Stimulated activated naive CD4-positive, alpha-beta T cell (primary cell): ENCODE measurements at places on chromosomes 2 and 18.

DNA sequence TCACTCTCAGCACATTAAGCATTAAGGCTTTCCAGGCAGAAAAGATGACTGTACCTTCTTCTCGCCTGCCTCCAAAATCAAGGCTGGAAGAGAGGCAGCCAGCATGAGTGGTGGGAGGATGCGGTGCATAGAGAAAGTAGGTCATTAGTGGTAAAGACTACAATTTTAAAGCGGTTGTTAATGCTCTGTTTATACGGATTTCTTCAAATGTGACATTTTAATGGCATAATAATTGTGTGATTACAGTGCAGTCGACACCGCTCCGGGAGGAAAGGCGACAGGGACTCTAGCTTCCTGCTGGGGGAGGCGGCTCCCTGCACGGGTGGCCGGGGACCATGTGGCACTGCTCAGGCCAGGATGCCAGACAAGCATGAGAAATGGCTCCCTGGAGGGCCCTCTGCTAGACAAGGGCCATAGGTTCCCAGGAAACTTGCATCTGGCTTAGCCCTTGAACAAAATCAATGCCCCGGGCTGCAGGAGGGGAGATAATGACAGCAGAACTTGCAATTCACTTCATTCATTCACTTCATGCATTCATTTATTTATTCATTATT is 129.6 kb downstream of the GALNT14 start:
- DNase-seq: no peak

- no peak for DNase-seq
Observed at GRCh38 chr2:29255004-29255403, 139.8 kb downstream of the CLIP4 start.

- DNase-seq: no peak
Observed at GRCh38 chr18:10979411-10979810, 170.0 kb downstream of the PIEZO2 start.

DNA sequence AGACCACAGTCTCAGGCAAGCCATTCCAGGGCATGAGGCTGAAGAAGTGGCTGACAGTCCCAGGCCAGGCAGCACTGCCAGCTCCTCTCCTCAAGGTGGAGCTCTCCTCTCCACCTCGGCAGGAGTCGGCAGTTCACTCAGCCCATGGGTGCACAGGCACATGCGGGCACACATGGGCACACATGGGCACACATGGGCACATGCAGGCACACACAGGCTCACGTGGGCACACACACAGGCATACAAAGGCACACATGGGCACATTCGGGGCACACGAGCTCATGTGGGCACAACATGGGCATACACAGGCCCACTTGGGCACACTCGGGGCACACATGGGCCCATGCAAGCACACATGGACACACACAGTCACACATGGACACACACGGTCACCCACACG is 65.3 kb upstream of the TAF1B start:
- DNase-seq: no peak

DNA sequence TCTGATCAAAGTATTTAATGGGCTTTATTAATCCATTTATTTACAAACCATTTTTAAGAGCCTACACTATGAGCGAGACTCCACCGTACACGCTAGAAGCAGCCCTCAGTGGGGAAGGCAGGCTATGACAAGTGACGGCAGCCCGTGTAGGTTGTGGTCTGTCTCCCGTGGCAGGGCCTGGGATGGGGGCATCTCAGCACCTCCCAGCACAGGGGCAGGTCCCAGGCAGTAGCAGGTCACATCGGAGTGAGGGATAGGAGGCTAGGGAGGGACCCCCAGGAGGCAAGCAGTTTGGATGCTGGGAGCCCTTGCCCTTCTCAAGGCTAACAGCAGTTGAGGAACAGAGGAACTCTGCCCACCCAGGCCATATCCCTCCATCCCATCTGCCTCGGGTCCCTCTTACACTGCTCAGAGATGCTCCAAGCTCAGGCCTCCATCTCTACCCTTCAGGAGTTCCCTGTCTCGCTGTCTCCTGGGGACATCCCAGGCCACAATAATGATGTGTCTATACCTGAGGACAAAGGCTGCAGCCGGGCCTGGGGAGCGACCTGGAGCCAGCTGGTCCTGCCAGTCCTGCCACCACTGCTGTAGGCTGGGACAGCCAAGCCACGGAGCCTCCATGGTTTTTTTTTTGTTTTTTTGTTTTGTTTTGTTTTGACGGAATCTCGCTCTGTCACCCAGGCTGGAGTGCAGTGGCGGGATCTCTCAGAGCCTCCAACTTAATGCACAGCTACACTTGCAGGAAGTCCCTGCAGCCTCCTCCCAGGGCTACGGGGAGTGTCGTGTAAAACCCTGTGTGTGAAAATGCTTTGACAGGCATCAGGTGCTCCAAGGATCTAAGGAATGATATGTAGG is 92.0 kb downstream of the NDUFA10 start:
- no peak for DNase-seq

- DNase-seq: no peak
Observed at GRCh38 chr2:67792681-67793091, 270.1 kb downstream of the C1D start.

DNA sequence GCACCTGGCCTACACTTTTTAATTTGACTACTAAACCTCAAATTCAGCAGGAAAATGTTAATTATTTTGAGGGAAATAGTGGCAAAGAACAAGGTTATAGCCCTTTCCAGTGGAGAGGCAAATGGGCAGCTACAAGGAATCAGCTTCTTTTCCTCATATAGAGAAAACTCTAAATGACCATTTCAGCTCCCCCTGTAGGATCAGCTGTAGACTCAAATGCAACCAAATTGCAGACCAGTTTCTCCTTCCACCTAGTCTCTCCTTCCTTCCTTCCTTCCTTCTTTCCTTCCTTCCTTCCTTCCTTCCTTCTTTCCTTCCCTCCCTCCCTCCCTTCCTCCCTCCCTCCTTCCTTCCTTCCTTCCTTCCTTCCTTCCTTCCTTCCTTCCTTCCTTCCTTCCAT is 158.2 kb downstream of the ZEB2 start:
- DNase-seq: no peak

- DNase-seq: no peak
Observed at GRCh38 chr2:38747007-38747424, 4.1 kb downstream of the SRSF7 start.

- no peak for DNase-seq
Observed at GRCh38 chr2:205475416-205475768, 206.9 kb upstream of the NRP2 start.

DNA sequence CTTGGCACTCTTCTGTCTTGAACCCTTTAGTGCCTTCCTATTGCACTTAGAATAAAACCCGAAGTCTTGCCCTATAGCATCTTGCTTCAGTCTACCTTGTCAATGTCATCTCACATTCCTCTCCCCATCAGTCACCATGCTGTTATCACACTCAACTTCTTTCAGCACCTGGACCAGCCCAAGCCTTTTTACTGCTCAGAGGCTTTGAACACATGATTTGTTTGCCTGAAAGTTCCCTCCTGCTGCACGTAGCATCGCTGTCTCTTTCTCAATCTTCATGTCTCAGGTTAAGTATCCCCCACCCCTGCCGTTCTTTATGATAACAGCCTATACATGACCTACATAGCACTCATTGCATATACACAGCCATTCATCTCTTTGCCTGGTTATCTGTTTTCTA is 41.3 kb upstream of the LGALSL start:
- DNase-seq: no peak

DNA sequence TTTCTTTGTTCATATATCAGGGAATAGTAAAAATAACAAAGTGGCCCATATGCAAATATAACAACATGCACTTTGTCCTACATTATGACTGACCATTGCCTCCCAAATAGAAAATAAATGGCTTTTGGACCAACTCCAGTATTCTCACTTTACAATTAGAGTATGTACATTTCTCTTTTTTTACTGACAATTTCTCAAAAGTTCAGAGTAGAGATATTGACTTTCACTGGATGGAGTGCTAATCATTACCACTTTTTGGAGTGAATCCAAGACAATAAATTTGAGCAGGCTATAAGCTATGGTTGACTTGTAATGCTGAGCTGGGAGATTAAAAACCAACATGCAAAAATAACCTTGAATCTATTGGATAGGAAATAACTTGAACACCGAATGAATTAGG is 987.4 kb downstream of the SUCLG1 start:
- DNase-seq: no peak

DNA sequence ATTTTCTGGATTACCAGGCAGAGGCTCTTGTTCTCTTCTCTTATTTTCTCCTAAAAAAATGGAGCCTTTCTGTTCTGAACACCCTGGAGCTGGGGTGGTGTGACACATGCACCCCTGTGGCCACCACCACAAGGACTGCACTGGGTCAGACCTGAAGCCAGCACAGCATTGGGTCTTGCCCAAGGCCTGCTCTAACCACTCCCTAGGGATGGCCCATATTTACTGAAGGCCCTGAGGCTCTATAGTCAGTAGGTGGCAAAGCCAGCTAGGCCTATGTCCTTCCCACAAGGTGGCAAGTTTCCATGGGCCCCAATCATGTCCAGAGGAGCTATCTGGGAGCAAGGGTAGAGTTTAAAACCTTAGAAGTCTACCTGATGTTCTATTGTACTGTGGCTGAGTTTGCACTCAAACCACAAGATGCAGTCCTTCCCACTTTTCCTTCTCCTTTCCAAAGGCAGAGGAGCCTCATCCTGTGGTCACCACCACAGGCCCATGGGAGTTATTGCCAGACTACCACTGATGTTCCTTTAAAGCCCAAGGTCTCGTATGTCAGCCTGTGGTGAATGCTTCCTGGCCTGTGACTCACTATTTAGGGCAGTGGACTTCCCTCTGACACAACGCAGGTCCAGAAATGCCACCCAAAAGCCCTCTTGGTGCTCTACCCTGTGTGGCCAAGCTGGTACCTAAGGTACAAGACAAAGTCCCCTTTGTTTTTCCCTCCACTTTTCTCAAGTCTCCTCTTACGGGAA is 15.0 kb upstream of the FMNL2 start:
- no peak for DNase-seq

DNA sequence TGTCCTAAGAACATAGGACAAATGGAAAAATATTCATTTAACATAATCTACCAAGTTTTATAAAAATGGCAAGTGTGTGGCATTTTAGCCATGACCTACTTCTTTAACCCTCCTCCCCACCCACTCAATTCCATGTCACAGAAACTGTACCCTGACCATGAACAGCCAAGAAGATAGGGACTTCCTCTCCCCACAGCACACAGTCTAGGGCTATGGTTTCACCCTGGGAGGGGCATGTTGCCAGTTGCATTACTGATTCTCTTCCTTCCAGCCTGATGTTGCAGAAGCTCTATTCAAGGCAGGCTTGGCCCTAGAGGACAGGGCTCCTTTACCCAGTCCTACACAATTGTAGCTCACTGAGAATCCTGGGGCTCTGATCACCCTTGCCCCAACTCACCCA is 153.6 kb upstream of the KLF7 start:
- no peak for DNase-seq

GRCh38 chr2:11962707-11963328 is 216.4 kb downstream of the LPIN1 start:
- no peak for DNase-seq

DNA sequence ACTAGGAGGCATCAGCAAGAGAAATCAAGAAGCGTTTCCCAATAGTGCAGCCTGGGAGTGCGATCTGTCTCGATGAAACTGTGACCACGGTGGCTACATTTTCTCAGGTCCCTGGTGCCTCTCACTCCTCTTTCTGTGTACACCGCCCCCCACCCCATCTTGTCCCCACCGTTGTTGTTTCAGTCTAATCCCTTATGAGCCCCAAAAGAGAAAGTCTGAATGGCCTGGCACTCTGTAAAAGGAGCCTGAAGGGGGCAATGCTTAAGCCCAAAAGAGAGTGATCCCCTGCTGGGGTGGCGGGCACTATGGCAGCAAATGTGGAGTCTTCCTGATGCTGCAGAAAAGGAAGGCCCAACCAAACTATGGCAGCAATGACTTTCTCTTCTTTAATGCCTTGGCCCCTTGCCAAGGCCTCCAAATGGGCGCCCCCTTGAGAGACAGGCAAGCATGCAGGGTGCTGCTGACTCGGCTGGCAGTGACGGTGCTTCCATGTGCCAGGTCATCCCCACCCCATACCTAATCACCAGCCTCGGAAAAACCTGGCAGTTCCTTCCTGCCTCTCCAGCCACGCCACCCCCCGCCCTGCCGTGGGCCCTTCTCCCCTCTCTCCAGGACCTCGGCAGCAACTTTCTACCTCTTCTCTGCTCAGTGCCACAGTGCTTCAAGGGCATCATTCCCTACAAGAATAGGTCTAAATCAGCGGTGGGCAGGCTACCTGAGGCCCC is 123.0 kb downstream of the CYP26B1 start:
- DNase-seq: no peak

DNA sequence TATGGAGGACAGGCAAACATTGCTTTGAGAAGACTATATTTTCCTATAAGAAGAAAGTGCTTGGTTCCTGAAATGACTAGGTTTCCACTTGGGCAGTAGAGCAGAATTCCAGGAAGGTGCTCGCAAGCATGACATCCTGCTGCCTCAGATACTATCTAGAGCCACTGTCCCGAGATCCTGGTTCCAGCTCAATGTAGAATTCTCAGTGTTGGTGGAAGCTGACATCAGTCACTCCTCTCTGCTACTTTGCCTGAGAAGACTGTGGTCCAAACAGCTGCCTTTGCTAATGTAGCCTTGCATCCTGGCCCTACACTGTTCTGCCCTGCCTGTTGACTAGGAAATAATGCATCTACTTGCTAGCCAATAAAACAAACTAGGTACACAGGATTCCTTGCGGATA is 50.0 kb upstream of the ITGA6 start:
- no peak for DNase-seq

DNA sequence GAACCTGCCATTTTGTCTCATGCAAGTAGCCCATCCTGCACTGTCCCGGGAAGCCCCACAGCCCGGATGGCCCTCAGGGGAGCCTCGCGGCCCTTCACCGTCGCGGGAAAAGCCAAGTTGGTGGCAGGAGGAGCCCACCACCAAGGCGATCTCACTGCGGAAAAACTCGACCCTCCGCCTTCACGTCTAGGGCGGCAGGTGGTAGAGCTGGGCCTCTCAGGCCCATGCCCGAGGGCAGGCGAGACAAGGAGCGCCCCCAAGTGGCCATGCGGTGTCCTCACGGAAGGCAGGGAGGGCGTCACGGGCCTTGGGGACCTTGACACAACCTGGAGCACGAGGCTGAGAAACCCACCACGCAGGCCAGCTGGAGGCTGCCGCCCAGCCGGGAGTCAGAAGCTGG is 34.8 kb upstream of the SKA1 start:
- no peak for DNase-seq

- peak; percentile 49 for DNase-seq
Observed at GRCh38 chr2:227472265-227473121, 537 bp downstream of the AGFG1 start.

DNA sequence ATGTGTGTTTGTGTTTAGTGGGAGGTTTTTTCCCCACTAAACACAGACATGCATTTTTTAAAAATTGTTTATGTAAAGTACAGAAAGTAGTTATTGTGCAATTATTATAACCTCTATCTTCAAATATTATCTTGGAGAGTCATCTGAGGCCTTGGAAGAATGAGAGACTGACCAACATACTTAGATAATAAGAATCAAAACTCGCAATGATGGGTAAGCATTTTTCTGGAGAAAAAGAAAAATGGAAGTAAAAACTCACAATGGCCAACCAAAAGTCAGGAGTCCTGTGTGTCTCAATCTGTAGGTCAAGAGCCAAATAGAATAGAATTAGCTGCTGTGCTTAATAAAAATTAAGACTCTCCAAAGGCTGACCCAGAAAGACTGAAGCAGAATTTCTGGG is 43.0 kb downstream of the MEMO1 start:
- no peak for DNase-seq

- no peak for DNase-seq
Observed at GRCh38 chr2:107285621-107286299, 399.8 kb upstream of the ST6GAL2 start.
